ENCODE measurements at places on chromosomes 12 and 14.

DNA sequence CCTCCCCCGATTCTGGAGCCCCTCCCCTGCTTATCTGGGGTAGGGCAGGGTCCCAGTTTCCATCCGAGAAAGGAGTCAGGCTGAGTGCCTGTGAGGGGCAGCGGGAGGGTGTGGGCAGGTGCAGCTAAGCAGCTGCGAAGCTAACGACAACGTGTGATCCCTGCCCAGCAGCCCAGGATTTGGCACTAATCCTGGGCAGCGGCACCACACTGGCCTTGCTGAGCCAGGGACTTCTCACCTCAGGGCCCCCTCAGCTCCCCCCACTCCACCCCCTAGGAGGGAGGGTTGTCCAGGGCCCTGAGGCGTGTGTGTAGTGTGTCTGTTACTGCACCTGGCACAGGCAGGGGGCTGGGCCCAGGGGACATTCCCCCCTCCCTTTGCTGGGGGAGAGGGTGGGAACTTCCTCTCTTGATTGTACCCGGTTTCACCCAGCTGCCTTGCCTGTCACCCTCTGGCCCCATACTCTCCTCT, 1.8 kb downstream of the SMIM41 start:
- DNase-seq: no peak

GRCh38 chr12:13538136-13538535, 341.6 kb downstream of the EMP1 start:
- DNase-seq: no peak

GRCh38 chr12:84911271-84912197, 1.1 kb downstream of the SLC6A15 start:
- DNase-seq: peak; percentile 85

DNA sequence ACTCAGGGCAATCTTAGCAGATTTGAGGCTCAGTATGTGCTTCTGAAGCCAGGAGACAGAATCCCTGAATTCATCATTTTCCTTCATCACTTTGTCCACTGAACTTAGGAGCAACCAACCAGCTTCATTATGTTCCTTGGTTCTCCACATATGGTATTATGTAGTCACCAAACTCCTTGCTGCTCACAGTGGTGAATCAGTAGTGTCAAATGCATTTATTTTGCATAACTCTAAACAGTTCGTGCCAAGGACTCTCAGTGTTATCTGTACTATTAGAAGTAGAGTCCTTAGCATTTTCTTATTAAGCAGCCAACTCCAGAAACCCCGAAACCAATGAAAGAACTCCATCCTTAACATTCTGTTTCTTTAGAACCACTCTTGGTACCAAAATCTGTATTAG, 466.9 kb upstream of the RGS6 start:
- DNase-seq: no peak

DNA sequence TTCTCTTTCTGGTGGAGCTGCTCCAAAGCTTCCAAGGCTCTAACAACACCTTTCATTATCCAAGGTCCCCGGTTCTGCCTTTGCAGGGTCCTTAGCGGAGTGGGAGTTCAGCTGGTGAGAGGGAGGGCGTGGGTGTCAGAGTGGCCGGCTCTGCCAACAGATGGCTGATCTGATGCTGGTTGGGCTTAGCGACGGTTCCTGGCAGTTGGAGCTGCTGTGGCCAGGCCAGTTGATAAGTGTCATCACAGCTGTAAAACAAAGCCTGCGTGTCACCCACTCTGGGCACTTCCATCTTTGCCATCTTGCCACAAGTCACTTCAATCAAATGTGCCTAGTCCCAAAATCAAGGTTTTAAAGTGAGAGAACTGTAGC, 36.3 kb downstream of the RIN3 start:
- DNase-seq: no peak

GRCh38 chr14:67199016-67199415, 9.8 kb downstream of the GARIN2 start:
- no peak for DNase-seq

GRCh38 chr14:99514552-99515300, 33.5 kb downstream of the CCNK start:
- DNase-seq: no peak

DNA sequence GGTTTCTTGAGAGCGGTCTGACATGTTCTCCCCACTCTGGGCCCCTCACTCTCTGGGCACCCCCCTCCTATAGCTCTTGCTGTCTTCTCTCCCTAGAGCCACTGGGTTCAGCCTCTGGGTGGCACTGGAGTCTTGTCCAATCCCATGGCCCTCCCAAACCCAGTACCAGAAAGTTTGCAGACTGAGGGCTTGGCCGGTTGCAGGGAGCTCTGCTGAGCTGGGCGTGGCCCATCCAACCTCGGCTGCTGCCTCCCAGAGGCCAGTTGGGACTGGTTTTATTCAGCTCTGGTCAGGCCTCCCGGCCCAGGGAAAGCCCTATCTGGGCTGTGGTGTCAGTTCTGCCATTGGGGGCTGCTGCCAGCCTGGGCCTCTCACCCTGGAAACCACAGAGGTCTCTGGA, 37.9 kb downstream of the ISCA2 start:
- peak; percentile 30 for DNase-seq

DNA sequence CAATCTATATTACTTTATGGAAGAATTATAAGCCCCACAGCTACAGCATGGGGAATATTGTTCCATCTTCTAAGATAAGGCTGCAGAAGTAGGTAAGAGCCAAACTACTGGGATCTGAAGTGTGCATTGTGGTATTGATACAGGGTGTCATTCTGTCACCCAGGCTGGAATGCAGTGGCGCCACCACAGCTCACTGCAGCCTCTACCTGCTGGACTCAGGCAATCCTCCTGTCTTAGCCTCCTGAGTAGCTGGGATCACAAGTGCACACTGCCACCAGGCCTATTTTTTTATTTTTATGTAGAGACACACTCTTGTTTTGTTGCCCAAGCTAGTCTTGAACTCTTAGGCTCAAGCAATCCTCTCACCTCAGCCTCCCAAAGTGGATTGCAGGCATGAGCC, 21.3 kb upstream of the DIP2B start:
- no peak for DNase-seq

DNA sequence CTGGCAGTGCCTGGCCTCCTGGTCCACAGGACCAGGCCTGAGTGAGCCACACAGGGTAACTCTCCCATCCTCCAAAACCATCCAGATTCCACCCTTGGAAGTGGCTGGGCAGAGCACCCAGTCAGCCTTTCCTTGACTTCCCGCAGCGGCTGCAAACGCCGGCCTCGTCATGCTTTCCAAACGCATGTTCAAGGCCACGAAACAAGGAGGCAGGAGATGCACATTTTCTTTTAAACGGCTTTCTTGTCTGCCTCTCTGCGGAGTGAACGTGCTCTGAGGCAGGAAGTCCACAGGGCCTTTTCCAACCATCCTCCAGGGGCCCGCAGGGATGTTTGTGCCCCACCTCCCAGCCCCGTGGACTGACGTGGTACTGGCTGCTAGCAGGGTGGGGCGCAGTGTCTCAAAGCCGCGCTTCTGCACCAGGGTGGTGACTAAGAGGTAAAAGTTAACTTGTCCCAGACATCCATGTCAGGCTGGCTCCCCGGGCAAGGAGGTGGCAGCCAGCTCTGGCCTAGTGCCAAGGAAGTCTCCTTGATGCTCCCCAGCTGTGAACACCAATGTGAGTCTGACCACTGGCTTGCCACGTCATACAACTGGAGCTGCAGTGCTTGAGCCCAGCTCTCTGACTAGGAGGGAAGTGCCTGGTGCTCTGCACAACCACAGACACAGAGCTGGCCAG, 45.0 kb downstream of the KCNA5 start:
- DNase-seq: peak; percentile 78

GRCh38 chr12:15931590-15932053, 20.5 kb downstream of the DERA start:
- DNase-seq: no peak

DNA sequence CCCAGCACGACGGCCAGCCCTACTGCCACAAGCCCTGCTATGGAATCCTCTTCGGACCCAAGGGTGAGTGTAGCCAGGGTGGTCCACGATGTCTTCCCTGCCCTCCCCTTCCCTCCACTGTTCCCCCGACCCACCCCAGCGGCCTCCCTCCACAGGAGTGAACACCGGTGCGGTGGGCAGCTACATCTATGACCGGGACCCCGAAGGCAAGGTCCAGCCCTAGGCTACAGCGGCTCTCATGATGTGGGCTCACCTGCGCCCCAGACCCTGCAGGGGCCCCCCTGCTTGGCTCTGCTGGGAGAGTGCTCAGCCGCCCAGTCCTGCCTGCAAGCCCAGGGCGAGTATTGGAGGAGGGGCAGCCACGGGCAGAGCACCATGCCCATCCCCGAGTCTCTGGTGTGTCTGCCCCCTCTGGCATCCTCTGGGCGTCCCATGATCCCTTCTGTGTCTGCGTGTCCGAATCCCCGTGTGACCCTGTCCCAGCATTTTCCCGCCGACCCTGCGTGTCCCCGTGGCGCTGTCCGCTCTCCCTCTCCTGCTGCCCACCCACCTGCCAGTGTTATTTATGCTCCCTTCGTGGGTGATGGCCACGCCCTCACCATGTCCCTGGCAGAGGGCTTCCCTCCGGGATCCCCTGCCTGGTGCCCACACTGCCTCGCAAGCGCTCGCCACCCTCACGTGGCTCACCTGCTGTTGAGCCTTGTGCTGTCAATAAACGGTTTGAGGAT, 5.0 kb downstream of the CRIP2 start:
- DNase-seq: no peak

- DNase-seq: peak; percentile 91
Measured at GRCh38 chr12:92136965-92137721, 8.5 kb downstream of the BTG1 start.

GRCh38 chr14:99041820-99042174, 230.2 kb downstream of the BCL11B start:
- no peak for DNase-seq

GRCh38 chr12:116803013-116803736, 65.1 kb downstream of the RNFT2 start:
- DNase-seq: no peak

- no peak for DNase-seq
Measured at GRCh38 chr14:65187421-65188049, 85.2 kb upstream of the MAX start.

DNA sequence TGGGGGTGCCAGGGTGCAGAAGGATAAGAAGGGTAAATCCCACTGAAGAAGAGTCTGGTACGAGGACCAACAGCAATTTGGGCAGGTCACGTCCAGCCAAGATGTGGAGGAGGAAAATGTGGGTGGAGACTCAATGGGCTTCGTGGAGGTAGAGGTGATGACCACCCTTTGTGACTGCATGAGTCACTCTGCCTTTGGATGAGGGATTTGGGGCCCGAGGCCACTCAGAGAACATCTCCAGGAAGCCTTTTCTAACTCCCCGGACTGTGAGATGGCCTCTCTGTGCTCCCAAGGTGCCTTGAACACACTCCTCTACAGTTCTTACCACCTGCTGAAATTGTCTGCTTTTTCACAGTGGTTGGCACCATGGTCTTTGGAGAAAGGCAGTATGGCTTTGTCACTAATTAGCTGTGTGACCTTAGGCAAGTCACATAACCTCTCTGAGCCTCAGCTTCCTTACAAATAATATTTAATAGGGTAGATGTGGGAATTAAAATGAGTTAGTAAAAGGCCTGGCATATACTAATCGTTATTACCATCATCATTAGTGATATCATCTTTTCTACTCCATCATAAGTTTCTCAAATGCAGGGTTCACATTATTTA, 67.0 kb upstream of the ARHGAP5 start:
- no peak for DNase-seq

- no peak for DNase-seq
Measured at GRCh38 chr14:74190927-74191575, 48.2 kb upstream of the VSX2 start.

- no peak for DNase-seq
Measured at GRCh38 chr14:92531106-92531873, 17.7 kb downstream of the RIN3 start.

- no peak for DNase-seq
Measured at GRCh38 chr12:79706156-79706555, 15.4 kb upstream of the PAWR start.

- peak; percentile 76 for DNase-seq
Measured at GRCh38 chr12:15701631-15702156, 87.5 kb downstream of the EPS8 start.

GRCh38 chr12:84702001-84702400, 210.6 kb downstream of the SLC6A15 start:
- DNase-seq: peak; percentile 43

- DNase-seq: no peak
Measured at GRCh38 chr12:40175489-40175888, 49.3 kb upstream of the LRRK2 start.

DNA sequence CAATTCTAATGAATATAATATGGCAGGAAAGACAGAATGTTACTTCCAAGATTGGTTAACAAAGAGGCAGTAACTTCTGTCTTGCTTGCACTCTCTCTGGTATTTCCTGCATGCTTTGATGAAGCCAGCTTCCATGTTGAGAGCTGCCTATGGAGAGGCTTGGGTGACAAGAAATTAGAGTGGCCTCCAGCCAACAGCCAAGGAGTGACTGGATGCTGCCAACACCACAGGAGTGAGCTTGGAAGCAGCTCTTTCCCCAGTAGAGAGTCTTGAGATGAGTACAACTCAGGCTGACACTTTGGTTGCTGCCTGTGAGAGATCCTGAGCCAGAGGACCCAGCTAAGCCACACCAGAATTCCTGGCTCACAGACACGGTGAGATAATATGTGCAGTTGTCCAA, 183.1 kb downstream of the RMST start:
- DNase-seq: no peak

- DNase-seq: peak; percentile 8
Measured at GRCh38 chr12:7374423-7375144, 69.4 kb downstream of the CD163L1 start.

Data from astrocyte of the spinal cord (primary cell).